Spinal cord (tissue), 10 donors: ENCODE measurements at places on chromosomes 13 and 19. TPM values are rescaled to one million over a fixed set of nuclear protein-coding genes. Genes with fewer than 3 reads are reported as not detected.

ZNF296 gene
- 0.22 TPM for total RNA-seq

DNA sequence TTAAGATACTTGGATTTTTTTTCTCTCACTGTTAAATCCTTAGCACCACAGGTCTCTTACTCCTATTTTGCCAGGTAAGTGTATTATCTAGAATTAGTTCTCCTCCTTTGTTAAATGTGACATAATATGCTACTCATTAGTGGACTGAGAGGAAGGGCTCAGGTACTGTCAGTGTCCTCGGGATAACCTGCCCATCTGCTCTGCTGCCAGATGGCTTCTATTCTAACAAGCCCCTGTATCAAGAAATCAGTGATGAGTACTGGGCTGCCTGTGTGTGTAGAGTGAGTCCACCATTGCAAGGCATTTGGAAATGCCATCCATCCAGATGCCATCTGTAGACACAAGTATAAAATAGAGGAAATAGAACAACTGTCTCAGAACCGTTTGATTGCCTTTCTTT, 209.6 kb downstream of the ATP8A2 start:
- H3K4me1 ChIP-seq: no peaks in the 10 kb centered on the region
- no peak for DNase-seq
- no peaks in the 10 kb centered on the region for H3K27me3 ChIP-seq
- H3K36me3 ChIP-seq: no peaks in the 10 kb centered on the region
- H3K27ac ChIP-seq: no peak overlapping the region

DNA sequence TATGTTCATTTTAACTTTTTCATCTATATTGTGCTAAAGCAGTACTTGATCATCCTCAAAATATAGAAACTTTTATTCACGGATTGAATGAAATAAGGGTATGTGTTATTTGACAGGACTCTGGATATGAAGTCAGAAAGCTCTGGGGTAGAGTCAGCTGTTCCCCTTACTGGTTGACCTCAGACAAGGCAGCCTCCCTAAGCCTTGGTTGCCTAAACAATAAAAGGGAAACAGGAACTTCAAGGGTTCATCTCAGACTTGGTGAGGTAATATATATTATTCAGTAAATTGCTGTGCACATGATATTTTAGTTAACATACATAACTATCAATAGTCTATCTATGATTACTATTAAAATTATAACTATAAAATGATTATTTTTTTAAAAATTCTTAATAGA, 13.6 kb downstream of the POLR1D start:
- no peaks in the 10 kb centered on the region for H3K4me1 ChIP-seq
- no peaks in the 10 kb centered on the region for H3K27me3 ChIP-seq
- DNase-seq: no peak
- H3K4me3 ChIP-seq: no peak overlapping the region
- no peak overlapping the region for H3K27ac ChIP-seq
- H3K36me3 ChIP-seq: no peaks in the 10 kb centered on the region

GRCh38 chr13:51453959-51454703, 1.3 kb upstream of the INTS6 start:
- H3K4me3 ChIP-seq: peak overlapping the region; percentile 84
- peaks cover 15% of the 10 kb centered on the region for H3K36me3 ChIP-seq
- no peaks in the 10 kb centered on the region for H3K27me3 ChIP-seq
- DNase-seq: peak; percentile 8
- H3K27ac ChIP-seq: peak overlapping the region; percentile 96

GZMM gene
- total RNA-seq: not detected

NPAS1 gene
- 1.0 TPM for total RNA-seq

DNA sequence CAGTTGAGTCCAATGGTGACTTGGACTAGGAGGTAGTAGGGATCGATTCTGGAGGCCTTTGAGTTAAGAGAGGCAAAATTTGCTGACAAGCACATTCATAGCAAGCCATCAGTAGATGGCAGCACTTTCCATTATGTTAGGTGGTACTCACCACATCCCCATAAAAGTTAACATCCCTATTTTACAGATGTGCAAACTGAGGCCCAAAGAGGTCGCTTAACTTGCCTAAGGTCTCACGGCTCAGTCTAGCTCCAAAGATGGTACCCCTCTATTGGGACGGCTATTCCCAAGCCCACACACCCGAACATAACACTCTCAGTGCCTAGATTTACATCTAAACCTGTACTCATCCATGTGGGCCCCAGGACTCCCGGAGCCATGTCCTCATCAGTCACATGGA, 21.5 kb upstream of the FOSB start:
- H3K27me3 ChIP-seq: peaks cover 2% of the 10 kb centered on the region
- H3K4me1 ChIP-seq: peaks cover 33% of the 10 kb centered on the region
- no peak for DNase-seq

DNA sequence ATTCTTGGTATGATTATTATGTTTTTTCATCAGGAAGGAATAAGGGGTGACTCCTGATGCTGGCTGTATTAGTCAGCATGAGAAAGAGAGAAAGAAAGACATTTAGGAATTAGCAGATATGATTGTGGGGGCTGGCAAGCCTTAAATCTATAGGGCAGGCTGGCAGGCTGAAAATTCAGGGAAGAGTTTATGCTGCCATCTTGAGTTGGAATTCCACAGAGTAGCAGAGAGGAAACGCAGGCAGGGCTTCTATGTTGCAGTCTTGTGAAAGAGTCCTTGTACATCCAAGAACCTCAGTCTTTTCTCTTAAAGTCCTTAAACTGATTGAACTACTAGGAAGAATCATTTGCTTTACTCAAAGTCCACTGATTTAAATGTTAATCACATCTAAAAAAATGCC, 262.7 kb upstream of the SLC10A2 start:
- no peak for DNase-seq
- H3K27ac ChIP-seq: no peak overlapping the region
- H3K36me3 ChIP-seq: no peaks in the 10 kb centered on the region
- H3K4me3 ChIP-seq: no peak overlapping the region
- H3K27me3 ChIP-seq: no peaks in the 10 kb centered on the region

GRCh38 chr19:11558881-11559828, at the start of gene ELOF1:
Gene ELOF1, minus strand, starts transcription at chr19:11559230. Its CDS starts 4,883 bp downstream, at chr19:11554347.
- DNase-seq: peak; percentile 94
- H3K4me1 ChIP-seq: peaks cover 40% of the 10 kb centered on the region
- H3K27ac ChIP-seq: peak within 1 kb of the TSS; percentile 79
- H3K27me3 ChIP-seq: no peaks in the 10 kb centered on the region
- H3K4me3 ChIP-seq: peak within 1 kb of the TSS; percentile 86
- H3K36me3 ChIP-seq: peaks cover 24% of the 10 kb centered on the region

CHAF1A gene
- total RNA-seq: 6.2 TPM

DNA sequence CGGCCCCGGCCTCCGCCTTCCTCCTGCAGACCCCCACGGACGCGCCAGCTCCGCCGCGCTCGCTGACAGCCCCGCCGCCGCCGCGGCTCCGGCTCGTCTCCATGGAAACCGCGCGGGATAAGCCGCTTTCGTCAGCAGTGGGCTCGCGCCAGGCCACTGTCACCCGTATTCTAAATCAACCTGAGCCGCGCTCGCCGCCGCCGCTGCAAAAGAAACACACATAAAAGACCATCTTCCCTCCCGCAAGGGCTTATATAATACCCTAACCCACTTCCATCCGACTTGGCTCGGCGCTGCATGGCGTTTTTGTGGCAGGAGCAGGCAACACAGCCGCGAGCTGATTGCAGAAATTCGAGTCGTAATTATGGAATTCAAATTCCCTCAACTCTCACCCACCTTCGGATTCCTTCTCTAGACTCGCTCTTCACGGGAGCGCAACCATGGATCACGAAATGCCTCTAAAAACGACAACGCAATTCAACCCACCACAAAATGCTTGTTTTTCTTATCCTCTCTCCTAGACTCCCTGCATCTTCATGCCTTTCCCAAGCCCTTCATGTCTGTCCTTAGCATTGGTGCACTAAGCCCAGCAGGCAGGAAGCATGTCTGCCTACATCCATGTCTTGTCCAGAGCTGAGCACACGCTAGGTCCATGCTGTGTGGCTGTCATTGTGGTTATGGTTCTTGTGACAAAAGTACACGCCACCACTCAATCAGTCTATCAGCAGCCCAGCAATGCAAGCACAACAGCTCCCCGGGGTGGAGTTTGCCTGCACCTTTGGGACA, at the start of gene AMER2:
AMER2 (minus strand) TSS at position 772 of the 786 bp plus-strand sequence; CDS start at position 103, 669 bp downstream.
- peak within 1 kb of the TSS; percentile 62 for H3K4me3 ChIP-seq
- H3K27ac ChIP-seq: peak within 1 kb of the TSS; percentile 84
- DNase-seq: peak; percentile 82
- H3K27me3 ChIP-seq: peaks cover 8% of the 10 kb centered on the region
- H3K4me1 ChIP-seq: peaks cover 24% of the 10 kb centered on the region

- no peak overlapping the region for H3K4me3 ChIP-seq
- no peaks in the 10 kb centered on the region for H3K27me3 ChIP-seq
- H3K36me3 ChIP-seq: no peaks in the 10 kb centered on the region
- DNase-seq: no peak
- no peaks in the 10 kb centered on the region for H3K4me1 ChIP-seq
- H3K27ac ChIP-seq: no peak overlapping the region
These were observed 340.7 kb upstream of the HTR2A start for GRCh38 chr13:47237571-47237970.
